ENCODE measurements at places on chromosomes 3 and 15.

- DNase-seq, result no peak
These were observed 4.6 kb downstream of the P2RY1 start for GRCh38 chr3:152839511-152839910.

- no peak for DNase-seq
These were observed 41.7 kb upstream of the FAM3D start for GRCh38 chr3:58708116-58708791.

DNA sequence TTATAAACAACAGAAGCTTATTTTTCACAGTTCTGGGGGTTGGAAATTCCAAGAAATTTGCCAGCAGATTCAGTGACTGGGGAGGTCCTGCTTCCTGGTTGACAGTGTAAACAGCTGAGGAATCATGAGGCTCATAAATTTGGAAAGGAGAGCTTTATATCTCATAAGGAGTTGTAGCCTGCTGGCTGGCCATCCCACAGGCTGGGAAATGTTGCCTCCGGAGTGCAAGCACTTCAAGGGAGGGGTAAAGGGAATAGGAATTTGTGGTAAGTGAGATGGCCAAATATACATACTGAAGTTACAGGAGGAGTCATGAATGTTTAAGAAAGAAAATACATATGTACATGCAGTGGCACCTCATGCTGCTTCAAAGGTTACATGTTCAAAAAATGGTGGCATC is 217.2 kb upstream of the CBLB start:
- no peak for DNase-seq

DNA sequence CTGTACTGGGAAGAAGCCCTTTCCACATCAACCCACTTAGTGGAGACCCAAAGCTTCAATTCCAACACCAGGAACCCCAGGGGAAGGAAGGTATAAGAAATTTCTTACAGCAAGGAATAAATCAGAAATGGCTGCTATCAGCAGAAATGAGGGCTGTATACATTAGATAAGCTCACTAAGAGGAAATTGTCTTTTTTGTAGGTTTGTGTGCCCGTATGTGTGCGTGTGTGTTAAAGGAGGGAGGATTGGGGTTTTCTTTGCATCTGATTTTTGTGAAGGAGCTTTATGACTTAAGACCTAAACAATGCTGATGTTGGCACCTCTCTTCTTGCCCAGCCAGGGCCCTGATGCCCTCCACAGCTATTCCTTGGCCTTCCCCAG is 18.6 kb downstream of the ARRDC4 start:
- DNase-seq, result no peak

GRCh38 chr15:69758810-69759790 is 306.5 kb downstream of the RPLP1 start:
- peak; percentile 78 for DNase-seq

- DNase-seq, result no peak
These were observed 493.6 kb upstream of the PPP2R3A start for GRCh38 chr3:135471911-135472310.

Data from activated CD4-positive, alpha-beta T cell treated with anti-CD3 and anti-CD28 coated beads, Interleukin-2, amount 50 U/mL, for 1 hour (primary cell).